HFFc6 (cell line): ENCODE measurements at places on chromosomes 5 and 9. TPM values are rescaled to one million over a fixed set of nuclear protein-coding genes. Genes with fewer than 3 reads are reported as not detected.

- no peak for DNase-seq
Measured at GRCh38 chr9:130880599-130881220, 15.9 kb downstream of the QRFP start.

PCDHGB4 gene
- 1.9 and 15.8 TPM in 2 replicates for total RNA-seq

GFI1B gene
- total RNA-seq = 0.18 TPM in 1 of 3 replicates, not detected in the others

DNA sequence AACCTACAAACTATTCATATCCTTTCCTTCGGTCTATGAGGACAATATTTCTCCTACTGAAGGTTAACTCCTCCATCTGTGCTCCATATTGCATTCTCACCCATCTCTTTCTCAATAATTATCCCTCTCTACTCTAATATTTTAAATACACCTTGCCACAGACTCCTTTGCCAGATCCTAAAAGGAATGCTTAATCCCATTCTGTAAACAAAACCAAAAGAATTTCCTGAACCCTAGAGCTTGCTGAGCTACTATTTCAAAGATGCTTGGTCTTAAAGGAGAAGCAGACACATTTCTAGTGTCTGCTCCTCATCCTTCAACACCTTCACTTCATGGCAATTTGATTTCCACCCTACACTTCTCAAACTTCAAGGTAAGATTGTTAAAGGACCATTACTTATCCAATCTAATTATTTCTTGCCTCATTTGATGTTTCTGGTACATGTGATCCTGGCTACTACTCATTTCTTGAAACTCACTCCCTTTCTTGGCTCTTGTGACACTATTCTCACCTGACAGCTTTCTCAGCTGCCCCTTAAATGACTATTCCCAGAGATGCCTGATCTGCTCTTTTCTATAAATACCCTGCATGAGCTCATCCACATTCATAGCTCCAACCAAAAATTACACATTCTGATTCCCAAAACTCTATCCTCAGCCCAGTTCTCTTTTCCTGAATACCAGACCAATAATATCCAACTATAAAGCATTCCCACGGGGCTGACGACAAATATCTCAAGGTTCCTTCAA is 20.2 kb downstream of the HOMER1 start:
- DNase-seq = no peak

DNA sequence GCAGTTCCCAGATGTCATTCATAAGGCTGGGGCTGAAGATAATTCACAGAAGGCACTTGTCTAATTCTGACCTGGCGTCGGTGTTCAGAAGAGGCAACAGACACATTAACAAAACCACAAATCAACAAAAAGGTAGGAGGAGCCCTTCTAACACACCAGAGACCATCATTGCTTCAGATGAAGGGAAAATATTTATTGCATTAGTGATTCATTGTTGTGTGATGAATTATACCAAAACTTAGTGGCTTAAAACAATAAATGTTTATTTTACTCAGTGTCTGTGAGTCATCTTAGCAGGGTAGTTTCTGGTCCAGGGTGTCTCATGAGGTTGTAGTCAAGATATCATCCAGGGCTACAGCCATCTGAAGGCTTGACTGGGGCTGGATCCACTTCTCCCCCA is 91.3 kb upstream of the KIF2A start:
- no peak for DNase-seq

- no peak for DNase-seq
Measured at GRCh38 chr9:114088571-114089170, 10.4 kb downstream of the KIF12 start.

DNA sequence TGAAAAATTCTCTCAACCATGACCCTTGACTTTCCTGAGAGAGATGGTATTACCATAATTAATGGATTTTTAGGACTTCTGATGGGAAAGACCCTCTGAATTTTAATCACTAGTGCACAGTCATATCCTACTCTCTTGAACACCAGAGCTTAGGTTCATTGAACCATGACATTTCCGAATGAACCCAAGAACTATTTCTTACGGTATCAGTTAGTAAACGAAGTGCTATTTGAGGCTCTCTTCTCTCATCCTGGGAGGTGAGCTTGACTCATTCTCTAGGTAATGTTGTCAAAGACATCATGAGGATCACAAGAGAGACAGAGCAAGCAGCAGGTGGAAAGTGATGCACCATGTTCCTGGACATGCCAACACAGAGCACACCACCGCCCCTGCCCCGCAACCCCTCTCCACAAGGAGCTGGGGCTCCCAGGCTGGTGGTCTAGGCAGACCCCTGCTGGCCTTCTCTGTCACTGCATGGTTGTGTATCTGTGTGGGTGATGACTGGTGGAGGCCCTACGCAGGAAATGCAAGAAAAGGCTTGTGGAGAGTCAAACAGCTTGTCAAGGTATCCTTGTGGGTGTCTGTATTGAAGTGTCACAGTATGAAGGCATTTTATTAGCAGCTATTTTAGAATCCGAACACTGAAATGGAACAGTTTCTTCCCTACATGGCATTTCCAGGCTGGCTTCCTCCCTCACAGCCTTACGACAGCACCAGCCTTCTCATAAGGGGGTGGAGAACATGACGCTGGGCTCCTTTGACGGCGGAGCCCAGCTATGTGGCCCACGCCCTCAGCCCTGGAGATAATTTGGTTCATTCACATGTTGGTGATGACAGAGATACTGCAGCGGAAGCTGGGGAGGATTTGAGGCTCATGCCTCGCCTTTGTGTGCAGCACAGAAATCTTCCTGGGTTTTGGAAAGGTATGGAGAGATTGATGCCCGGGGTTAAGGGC is 297.6 kb downstream of the NTRK2 start:
- DNase-seq = no peak

ASB6 gene
- total RNA-seq = 28.9 to 31.0 TPM (median 30.0 TPM) in 3 replicates

GPR151 gene
- total RNA-seq = not detected in 2 replicates

NTRK2 gene
- 0.20 to 0.90 TPM (median 0.49 TPM) in 3 replicates for total RNA-seq

OR13C3 gene
- not detected in 2 replicates for total RNA-seq

GRCh38 chr5:139392678-139393496 is 2.0 kb downstream of the PROB1 start:
- DNase-seq = no peak

UNC5A gene
- total RNA-seq = not detected in 3 replicates
